ENCODE measurements at places on chromosomes 16 and 17. TPM values are rescaled to one million over a fixed set of nuclear protein-coding genes. Genes with fewer than 3 reads are reported as not detected.

The FOXL1 gene
- 24.1 TPM for total RNA-seq

The FAM234A gene
- total RNA-seq, result 67.0 TPM

The TADA2A gene
- total RNA-seq, result 19.8 TPM

The LRRC46 gene
- total RNA-seq, result under 0.01 TPM

The GPR179 gene
- under 0.01 TPM for total RNA-seq

GRCh38 chr17:36978810-36979564 lies 30.2 kb downstream of the AATF start:
- no peaks in the 10 kb centered on the region for H3K27me3 ChIP-seq
- H3K36me3 ChIP-seq, result no peaks in the 10 kb centered on the region
- H3K4me3 ChIP-seq, result no peak overlapping the region
- H3K27ac ChIP-seq, result no peak overlapping the region
- H3K4me1 ChIP-seq, result peaks cover 3% of the 10 kb centered on the region
- peak; percentile 58 for DNase-seq

DNA sequence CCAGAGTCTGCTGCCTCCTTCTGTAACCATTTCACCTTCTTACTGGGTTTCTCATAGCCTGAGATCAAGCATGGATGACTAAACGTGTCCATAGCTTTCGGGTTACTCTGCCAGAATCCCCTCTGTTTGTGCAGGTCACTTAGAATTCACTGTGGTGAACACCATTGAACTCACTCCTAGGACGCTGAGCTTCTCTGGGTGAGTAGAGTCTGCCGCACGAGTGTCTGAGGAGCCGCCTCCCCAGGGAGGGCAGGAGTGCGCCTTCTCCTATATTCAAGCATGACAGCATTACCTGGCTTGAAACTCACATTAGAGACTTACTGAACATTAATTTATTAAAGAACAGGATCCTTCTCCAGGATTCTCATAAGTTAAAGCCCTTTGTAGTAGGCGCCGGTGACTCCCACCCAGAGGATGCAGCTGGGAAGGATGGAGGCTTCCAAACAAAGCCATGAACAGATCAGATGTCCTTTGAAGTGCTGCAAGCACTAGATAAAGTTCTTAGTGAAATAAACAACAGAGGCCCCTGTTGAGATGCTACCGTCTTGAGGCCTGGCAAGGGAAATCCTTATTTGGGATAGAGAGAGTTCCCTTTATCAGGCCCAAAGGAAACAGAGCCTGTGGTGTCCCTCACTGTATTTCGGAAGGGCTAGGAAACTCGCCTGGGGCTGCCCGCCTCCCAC lies 144.6 kb upstream of the PLCG2 start:
- H3K27ac ChIP-seq, result no peak overlapping the region
- no peak overlapping the region for H3K4me3 ChIP-seq
- H3K27me3 ChIP-seq, result no peaks in the 10 kb centered on the region

DNA sequence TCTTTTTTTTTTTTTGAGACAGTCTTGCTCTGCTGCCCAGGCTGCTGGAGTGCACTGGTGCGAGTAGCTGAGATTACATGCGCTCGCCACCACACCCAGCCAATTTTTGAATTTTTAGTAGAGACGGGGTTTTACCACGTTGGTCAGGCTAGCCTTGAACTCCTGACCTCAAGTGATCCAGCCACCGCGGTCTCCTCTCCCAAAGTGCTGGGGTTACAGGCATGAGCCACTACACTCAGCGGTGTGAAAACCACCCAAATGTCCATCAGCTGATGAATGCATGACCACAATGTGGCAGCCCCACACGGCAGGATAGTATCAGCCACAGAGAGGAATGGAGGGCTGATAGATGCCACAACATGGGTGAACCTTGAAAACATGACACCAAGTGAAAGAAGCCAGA lies 2.1 kb downstream of the P2RX5 start:
- H3K4me3 ChIP-seq, result no peak overlapping the region
- H3K36me3 ChIP-seq, result no peaks in the 10 kb centered on the region
- H3K27me3 ChIP-seq, result peaks cover 6% of the 10 kb centered on the region
- DNase-seq, result no peak

DNA sequence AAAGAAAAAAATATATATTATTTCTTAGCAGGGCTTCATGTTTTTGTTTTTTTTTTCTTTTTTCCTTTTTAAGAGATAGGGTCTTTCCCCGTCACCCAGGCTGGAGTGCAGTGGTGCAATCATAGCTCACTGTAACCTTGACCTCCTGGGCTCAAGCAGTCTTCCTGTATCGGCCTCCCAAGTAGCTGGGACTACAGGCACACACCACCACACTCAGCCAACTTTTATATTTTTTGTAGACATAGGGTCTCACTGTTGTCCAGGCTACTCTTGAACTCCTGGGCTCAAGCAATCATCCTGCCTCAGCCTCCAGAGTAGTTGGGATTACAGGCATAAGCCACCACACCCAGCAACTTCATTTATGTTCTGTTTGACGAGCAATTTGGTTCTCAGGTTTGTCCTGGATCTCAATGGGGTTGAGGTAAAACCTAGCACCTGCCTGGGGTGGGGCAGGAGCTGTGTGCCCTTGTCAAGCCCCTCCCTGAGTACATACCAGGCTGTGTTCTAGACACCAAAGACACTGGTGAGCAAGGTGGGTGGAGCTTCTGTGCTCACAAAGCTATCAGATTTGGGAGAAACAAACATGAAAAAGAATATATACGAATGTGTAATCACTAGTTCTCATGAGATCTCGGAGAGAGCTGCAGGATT lies 19.2 kb downstream of the GPT2 start:
- H3K4me3 ChIP-seq, result no peak overlapping the region
- peaks cover 2% of the 10 kb centered on the region for H3K4me1 ChIP-seq
- no peaks in the 10 kb centered on the region for H3K27me3 ChIP-seq
- H3K36me3 ChIP-seq, result peaks cover 1% of the 10 kb centered on the region
- H3K27ac ChIP-seq, result no peak overlapping the region

DNA sequence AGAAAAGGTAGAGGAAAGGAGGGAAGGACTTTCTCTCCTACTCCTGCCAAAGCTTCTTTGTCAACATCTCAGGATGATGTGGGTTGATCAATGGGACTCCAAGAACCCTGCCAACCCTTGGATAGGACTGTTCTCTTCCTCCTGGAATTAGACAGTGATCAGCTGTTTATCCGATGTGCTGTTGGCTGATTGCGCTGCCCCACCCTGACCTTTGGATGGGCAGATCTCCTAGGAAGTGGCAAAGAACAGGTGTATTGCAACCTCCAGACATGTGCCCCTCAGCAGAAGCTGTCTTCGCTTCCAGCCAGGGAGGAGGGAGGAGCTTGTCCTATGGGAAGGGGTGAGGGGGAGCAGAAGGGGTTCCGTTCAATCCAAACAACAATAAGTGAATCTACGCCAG lies 30.5 kb downstream of the SLC5A11 start:
- no peak for DNase-seq
- no peaks in the 10 kb centered on the region for H3K27me3 ChIP-seq
- no peaks in the 10 kb centered on the region for H3K4me1 ChIP-seq
- H3K4me3 ChIP-seq, result no peak overlapping the region
- no peak overlapping the region for H3K27ac ChIP-seq

DNA sequence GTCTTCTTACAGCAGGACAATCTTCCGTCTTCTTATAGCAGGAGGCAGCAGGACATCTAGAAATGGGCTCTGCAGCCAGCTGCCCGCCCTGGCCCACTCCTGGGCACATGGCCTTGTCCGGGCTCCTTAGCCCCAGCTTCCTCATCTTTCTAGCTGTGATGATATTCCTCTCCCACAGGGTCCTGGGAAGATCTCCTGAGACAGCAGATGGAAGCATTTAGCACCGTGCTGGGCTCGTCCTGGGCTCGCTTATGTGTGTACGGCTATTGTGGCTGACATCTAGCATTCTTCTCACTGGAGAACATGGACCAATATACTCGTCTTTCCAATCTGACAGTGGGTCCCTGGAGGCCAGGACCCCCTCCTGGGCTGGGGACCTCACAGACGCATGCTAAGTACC lies 48.5 kb downstream of the TIMM22 start:
- H3K27ac ChIP-seq, result no peak overlapping the region
- H3K4me3 ChIP-seq, result no peak overlapping the region
- DNase-seq, result no peak

DNA sequence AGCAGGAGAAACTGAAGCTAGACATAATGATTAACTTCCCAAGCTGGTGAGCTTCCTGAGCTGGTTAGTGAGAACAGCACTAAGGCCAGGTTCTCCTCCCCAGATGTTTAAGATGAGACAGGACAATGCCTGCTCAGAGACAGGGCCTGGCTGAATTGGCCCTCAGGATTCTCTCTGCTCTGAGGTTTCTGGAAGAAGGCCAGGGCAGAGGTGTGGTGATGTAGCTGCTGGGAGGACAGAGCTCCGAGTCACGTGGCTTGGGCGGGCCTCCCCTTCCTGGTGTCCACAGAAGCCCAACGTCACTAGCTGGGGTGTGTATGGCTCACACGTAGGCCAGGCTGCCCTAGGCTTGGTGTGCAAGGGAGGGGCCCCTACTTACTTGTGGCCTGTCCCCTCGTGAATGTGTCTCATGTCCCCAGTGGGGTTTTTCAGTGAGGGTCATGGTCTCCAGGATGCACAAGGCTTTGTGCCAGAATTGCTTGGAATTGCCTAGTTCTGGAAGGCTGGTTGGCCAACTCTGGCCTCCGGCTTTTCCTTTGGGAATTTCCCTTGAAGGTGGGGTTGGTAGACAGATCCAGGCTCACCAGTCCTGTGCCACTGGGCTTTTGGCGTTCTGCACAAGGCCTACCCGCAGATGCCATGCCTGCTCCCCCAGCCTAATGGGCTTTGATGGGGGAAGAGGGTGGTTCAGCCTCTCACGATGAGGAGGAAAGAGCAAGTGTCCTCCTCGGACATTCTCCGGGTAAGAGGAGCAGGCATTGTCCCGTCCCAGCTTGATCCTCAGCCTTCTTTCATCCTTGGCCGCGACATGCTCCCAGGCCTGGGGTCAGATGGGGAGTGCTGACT lies 3.4 kb downstream of the NOD2 start:
- no peak overlapping the region for H3K4me3 ChIP-seq
- no peak overlapping the region for H3K27ac ChIP-seq
- H3K36me3 ChIP-seq, result no peaks in the 10 kb centered on the region
- H3K4me1 ChIP-seq, result no peaks in the 10 kb centered on the region

Data from fibroblast of lung (primary cell).